ENCODE measurements at places on chromosomes 16 and 17.

GRCh38 chr17:42670789-42671657 lies 5.8 kb downstream of the PLEKHH3 start:
- no peak for DNase-seq

DNA sequence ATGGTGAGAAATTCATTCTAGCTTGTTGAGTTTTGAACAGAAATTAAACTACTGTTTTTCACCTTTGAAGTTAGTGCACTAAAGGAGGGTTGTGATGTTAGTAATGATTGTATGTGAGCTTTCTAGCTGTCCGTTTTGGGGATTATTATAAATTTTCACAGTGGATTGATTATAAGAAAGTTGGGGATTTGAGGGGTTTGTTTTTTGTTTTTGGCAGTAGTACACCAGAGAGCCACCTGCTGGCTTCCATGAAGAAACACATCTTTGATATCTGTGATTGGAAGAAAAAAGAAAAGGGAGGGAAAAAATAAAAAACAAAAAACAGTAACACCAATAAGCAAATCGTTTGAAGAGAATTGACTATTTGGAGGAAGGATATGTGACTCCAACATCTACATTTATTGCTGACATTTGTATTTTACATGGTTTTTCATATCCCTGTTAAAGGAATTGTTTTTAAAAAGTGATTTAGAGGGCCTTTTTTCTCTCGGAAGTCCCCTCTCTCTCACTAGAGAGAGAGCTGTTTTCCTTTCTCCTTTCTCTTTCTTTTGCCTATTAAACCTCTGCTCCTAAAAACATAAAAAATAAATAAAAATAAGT lies 1469.5 kb upstream of the GOT2 start:
- DNase-seq = no peak

- no peak for DNase-seq
These were observed 14.5 kb downstream of the GLIS2 start for GRCh38 chr16:4330277-4330874.

DNA sequence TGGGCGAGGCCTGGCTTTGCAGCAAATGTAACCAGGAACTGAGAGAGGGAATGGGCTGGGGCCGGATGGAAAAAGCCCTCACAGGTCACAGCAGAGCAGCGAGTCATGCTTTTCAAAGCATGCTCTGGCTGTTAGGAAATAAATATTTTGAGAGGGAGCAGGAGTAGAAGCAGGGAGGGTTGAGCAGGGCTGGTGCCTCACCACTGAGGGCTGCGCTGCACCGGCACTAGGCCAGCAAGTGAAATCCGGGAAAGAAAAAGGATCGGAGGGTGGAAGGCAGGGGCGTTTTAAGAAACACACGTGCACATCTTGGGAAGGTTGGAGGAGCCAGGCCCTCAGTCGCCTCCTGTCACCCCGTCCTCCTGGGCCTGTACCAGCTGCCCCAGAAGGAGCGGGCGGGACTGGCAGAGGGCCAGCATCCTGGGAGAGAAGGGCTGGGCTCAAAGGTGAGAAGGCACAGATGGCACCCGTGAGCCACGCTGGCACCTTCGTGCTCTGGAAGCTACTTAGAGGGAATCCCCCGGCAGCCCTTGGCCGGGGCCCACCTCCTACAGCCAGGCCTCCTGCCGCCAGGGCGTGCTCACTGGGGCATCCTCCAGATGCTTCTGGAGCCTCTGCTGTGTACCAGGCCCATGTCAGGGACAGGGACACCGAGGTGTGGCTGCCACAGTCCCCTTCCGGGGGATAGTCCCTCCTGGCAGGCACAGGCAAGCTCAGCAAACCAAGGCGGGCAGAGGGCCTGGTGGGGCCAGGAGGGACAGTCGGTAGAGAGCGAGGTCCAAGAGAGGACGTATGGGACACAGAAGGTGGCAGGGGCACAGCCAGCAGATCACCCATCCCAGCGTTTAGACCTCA lies 71.5 kb upstream of the PLCG2 start:
- no peak for DNase-seq

- DNase-seq = no peak
These were observed 21.0 kb downstream of the PDIA2 start for GRCh38 chr16:303760-304505.

DNA sequence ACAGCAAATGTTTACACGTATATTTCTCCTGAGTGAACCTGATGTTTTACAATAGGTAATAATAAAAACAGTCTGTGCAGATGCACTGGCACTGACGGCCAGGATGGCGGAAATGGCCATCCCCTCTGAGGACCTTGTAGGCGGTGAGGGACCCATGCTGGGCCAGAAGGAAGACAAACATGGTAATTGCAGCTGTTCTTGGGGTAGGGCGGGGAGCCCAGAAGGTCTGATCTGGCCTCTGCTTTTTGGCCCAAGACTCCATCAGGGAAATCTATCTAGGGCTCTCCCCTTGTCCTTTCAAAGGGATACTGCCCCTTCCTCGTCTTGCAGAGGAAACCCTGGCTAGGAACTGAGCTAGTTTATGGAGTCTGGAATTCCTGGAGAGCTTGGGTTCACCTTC lies 7.4 kb upstream of the LGALS9 start:
- DNase-seq = no peak

DNA sequence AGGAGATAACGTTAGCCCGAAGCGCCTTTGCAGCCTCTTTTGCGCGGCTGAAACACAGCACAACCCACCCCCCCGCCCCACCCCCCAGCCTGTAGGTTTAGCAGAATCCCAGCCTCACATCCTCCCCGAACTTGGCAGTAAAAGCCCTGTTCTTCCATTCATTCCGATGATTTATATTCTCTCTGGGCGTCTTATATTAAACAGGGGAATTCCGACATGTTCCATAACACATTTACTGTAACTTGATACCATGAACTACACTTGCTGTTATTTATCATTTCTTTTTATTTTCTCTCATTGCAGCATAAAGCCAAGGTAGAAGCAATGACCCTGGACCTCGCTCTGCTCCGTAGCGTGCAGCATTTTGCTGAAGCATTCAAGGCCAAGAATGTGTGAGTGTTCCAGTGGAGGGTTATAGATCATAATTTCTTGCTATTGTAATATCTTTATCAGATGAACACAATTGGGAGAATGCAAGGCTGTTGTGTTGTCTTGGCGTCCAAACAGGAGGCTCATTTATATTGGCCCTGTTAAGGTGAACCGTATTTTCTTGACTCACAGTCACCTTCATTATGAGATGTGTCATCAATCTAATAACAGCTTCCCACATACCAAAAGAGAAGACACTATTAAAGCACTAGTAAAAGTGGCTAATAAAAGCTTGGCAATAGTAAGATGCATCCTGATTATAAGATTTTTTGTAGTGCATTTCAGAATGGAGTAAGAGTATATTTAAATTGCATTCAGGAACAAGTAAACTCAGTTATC lies 287.3 kb downstream of the WWOX start:
- DNase-seq = no peak
